Stimulated activated CD8-positive, alpha-beta memory T cell treated with anti-CD3 and anti-CD28 coated beads, Interleukin-2, amount 100 ng/mL, for 1 hour (primary cell): ENCODE measurements at places on chromosomes 7 and 10.

DNA sequence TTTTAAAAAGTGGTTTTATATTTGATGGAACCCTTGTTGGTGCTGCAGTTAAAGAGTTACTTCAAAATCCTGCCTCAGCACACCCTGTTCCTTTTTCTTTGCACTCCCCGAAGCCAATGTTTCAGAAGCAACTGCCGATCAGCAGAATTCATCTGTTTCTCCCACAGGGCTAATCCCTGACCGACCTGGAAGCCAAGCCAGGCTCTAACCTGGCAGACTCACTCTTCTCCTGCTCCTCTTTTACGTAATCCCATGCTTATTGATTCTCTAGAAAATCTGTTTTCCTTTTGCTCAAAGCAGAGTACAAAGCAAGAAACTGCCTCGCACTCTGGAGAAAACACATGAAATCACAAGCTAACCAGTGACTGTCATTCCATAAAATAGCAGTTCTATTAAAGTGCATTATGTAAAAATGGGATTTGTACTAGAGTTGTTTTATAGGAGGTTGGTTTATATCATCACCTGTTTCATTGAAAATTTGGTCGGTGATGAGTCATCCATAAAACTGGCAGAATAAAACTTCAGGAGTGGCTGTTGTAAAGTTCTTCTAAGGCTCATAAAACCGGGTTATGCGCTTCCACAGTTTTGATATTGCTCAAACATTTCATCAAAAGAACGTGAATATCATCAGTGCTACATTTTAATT lies 99.9 kb downstream of the CNTNAP2 start:
- DNase-seq, result no peak

- no peak for DNase-seq
These were observed 21.8 kb downstream of the ASZ1 start for GRCh38 chr7:117405519-117405918.

DNA sequence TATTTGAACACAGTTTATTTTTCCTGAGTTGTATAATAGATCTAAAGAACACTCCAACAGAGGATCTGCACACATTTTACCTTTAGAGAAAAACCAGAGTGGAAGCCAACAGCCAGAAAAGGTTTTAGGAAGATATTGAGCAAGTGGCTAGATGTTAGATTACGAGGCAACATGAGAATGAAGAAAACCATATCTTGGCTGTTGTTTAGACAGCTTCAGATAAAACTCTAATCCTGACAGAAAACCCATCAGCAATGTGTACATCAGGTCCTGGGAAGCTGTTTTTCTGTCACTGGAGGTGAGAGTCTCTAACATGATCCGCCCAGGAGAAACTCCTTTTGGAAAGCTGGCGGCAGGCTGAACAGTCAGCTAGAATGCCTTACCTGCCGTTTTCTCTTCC lies 159.5 kb downstream of the SPAG6 start:
- no peak for DNase-seq

GRCh38 chr10:6598679-6599078 lies 18.6 kb upstream of the PRKCQ start:
- DNase-seq, result no peak

- no peak for DNase-seq
These were observed 405.5 kb downstream of the GRID1 start for GRCh38 chr10:85961073-85961472.

- DNase-seq, result no peak
These were observed 11.3 kb upstream of the STMP1 start for GRCh38 chr7:135650831-135651573.

DNA sequence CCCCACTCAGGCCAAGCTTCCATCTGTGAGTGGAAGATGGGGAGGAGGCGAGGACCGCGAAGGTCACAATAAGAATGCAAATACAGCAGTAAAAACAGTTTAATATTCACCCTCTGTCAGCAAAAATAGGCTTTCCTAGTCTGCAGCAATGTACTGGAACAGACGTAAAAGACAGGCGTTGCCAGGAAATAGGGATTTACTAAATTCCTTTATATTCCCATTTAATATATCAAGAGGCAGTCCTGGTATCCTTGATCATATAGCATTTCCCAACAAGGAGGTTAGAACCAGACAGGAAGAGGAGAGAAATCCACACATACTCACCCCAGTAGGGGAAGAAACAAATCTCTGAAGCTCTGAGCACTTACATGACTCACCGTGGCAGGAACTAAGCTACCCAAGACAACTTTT lies 1054.9 kb upstream of the C7orf33 start:
- no peak for DNase-seq

- no peak for DNase-seq
These were observed 18.6 kb upstream of the GSAP start for GRCh38 chr7:77434570-77435275.

- DNase-seq, result no peak
These were observed 736.6 kb downstream of the MAGI2 start for GRCh38 chr7:78716876-78717275.

GRCh38 chr7:135950972-135951371 lies 26.2 kb downstream of the MTPN start:
- no peak for DNase-seq

GRCh38 chr10:133388236-133388972 lies 5.6 kb upstream of the MTG1 start:
- DNase-seq, result no peak

- DNase-seq, result no peak
These were observed 19.0 kb downstream of the ADCY1 start for GRCh38 chr7:45593121-45593541.

GRCh38 chr7:158291998-158292397 lies 295.6 kb downstream of the PTPRN2 start:
- no peak for DNase-seq

GRCh38 chr10:95864906-95865813 lies 42.6 kb upstream of the CC2D2B start:
- DNase-seq, result no peak

DNA sequence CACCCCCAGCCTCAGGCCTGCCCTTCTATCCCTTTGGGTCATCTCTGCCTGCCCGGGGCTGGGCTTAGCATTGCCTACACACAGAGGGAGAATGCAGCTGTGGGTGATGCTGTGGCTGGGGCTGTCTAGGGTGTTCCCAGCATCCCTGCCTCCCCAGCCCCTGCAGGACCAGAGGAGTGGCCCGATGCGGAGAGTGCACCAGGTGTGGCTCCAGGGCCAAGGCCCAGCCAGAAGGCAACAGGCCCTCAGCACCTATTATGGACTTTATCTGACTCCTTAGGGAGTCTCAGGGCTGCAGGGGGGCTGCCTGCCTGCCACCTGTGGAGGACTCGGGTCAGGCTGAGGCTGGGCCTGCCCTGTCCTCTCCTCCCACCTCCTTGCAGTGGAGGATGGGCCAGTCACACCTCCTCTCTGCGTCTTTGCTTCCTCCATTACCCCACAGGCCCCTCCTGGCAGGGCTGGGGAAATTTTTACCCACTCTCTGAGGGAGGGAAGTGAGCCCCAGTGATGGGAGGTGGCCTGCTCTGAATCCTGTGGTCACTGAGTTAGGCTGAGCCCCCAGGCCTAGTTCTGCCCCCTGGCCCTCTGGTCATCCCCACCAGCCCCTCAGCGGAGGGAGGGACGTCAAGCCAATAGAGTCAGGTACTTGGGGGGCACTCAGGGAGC lies 92.9 kb upstream of the PCBD1 start:
- DNase-seq, result no peak

DNA sequence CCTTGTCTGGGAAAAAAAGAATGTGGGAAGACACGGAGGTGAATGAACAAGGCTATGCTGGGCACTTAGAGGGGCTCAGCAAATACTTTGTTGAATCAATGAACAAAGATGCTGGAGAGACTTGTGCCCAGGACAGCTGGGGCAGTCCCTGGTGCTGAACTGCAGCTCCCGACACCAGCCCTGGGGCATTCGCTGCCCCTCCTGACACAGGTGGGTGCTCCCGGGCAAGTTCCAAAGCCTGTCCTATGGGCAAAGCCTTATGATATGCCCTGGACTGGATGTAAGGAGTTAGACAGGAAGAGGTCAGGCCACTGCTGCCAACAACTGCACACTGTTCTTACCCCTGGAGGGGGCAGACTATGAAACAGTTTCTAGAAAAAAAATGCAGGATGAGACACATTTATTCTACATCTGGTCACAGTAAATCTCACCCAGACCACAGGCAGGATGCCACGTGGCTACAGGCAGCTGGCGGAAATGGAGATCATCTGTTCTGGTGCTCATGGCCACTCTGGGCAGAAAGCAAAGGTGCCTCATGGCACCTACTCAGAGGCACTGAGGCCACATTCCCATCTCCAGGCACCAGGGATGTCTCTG lies 21.9 kb upstream of the FRAT2 start:
- DNase-seq, result no peak

- DNase-seq, result no peak
These were observed 24.5 kb upstream of the KLF14 start for GRCh38 chr7:130758429-130759056.

- no peak for DNase-seq
These were observed 182.5 kb upstream of the COL1A2 start for GRCh38 chr7:94212160-94212559.

GRCh38 chr10:1544929-1545328 lies 192.4 kb downstream of the ADARB2 start:
- no peak for DNase-seq

DNA sequence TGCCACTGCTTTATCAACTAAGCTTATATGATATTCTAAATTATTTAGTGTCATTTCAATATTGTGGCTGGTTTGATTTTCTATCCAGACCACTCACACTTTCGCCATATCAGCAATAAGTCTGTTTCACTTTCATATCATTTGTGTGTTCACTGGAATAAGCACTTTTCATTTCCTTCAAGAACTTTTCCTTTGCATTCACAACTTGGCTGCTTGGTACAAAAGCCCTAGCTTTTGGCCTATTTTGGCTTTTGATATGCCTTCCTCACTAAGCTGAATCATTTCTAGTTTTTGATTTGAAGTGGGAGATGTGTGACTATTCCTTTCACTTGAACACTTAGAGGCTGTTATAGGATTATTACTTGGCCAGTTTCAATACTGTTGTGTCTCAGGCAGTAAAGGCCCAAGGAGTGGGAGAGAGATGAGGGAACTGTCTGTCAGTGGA lies 120.9 kb upstream of the NAMPT start:
- no peak for DNase-seq

DNA sequence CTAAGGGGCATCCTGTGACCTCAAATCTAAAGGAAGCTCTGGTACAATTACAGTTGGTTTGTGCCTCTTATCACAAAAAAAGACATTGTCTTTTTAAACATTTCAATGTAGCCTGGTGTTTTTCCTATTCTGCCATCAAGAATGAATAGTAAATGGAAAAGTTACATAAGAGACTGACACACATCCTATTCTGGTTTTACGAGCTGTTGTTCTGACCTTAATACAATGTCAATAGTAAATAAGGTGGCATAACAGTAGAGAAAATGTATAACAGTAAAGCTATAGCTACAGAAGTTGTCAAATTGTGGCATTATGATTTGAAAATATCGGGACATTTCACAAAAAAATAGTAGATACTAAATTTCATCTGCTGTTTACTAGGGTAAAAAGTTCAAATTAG lies 88.4 kb downstream of the NT5C2 start:
- no peak for DNase-seq

DNA sequence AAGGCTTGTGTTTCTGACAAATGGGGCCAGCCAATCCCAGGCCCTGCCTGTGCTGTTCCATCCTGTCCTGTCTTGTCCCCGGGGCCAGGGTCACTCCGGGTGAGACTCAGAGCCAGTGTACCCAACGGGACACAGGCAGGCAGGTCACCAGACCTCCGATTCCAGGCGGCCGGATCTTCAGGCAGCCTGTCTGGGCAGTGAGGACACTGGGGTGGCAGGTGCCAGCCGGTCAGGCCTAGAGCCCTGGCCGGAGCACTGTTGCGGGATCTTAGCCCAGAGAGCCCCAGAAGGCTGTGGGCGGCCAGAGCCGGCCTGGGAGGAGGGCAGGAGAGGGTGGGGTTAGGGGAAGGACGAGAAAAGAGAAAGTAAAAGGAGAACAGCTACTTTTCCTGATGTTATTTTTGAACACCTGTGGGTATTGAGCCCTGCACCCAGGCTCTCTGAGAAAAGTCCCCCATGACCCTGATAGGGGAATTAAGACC lies 134.3 kb upstream of the TNRC18 start:
- DNase-seq, result no peak

- no peak for DNase-seq
These were observed 248.8 kb upstream of the SMIM30 start for GRCh38 chr7:113367041-113367586.

- no peak for DNase-seq
These were observed 11.3 kb downstream of the NOD1 start for GRCh38 chr7:30467271-30467670.

DNA sequence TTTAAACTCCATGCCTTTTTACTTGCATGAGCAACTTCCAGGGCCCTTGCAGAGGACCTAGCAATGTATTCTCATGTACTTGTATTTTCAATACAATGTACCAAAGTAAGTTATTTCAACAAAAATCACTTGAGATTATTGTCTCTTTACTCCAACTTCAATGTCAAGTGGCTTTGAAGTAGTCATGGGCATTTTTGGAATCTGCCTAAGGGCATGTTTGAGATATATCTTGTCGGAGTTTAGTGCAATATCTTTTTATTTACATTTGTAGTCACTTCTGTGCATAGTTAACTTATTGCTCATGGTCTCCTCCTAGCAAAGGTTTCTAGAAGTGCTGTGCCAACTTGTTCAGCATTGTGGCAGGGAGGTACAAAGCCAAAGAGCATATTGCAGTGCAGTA lies 508.7 kb upstream of the SEMA3D start:
- DNase-seq, result no peak

- DNase-seq, result no peak
These were observed 86.1 kb upstream of the RNF32 start for GRCh38 chr7:156554488-156554887.

DNA sequence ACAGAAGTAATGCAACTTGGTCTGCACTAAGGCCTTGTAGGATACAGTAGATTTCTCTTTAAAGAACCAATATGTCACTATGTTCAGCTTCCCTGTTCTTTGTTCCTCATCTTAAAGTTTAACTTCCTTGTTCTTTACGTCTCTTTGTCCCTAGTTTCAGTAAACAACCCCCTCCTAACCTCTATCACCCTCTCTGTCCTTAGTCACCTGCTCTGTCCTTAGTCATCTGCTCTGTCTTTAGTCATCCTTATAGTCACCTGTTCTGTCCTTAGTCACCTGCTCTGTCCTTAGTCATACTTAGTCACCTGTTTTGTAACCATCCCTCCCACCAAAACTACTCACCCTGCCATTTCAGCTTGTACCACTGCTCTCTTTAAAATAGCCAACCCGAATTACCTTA lies 144.6 kb upstream of the TMEM106B start:
- DNase-seq, result no peak

GRCh38 chr7:55546814-55547213 lies 25.5 kb downstream of the VOPP1 start:
- DNase-seq, result no peak

GRCh38 chr7:39587393-39587792 lies 21.2 kb downstream of the YAE1 start:
- no peak for DNase-seq

GRCh38 chr10:61883371-61884025 lies 18.0 kb upstream of the ARID5B start:
- no peak for DNase-seq

DNA sequence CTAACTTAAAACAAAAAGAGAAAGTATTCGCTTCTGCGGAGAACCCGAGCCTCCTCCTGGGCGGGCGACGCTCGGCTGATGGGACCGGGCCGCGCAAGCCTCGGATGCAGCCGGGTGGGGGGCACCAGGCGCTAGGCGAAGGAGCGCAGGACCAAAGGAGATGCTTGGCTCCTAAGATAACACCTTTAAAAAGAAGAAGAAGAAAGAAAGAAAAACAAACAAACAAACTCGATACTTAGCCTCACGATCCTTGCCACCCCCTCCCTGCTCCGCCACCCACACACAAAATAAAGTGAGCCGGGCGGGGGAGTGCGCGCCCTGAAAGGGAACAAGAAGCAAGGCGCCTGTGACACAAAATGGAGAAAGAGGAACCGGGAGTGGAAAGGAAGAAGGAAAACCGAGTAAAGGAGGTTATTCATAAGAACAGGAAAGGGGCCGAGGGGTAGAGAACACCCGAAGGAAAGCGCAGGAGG lies 34.0 kb upstream of the EBLN1 start:
- peak; percentile 17 for DNase-seq
